ENCODE measurements at places on chromosomes 2 and 18.

DNA sequence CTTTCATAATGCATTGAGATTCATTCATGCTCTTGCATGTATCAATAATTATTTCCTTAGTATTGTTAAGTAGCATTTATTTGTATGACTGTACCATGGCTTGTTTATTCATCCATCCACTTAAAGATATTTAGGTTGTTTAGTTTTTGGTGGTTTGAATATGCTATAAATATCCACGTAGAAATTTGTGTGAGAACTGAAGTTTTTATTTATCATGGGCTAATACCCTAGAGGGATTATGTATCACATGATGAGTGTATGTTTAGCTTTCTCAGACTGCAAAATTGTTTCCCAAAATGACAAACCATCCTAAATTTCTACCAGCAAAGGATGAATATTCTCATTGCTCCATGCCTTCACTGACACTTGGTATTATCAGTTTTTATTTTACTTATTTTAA lies 55.2 kb downstream of the CSRNP3 start:
- DNase-seq: no peak

- no peak for DNase-seq
Measured at GRCh38 chr2:237411683-237412423, 2.1 kb downstream of the COL6A3 start.

DNA sequence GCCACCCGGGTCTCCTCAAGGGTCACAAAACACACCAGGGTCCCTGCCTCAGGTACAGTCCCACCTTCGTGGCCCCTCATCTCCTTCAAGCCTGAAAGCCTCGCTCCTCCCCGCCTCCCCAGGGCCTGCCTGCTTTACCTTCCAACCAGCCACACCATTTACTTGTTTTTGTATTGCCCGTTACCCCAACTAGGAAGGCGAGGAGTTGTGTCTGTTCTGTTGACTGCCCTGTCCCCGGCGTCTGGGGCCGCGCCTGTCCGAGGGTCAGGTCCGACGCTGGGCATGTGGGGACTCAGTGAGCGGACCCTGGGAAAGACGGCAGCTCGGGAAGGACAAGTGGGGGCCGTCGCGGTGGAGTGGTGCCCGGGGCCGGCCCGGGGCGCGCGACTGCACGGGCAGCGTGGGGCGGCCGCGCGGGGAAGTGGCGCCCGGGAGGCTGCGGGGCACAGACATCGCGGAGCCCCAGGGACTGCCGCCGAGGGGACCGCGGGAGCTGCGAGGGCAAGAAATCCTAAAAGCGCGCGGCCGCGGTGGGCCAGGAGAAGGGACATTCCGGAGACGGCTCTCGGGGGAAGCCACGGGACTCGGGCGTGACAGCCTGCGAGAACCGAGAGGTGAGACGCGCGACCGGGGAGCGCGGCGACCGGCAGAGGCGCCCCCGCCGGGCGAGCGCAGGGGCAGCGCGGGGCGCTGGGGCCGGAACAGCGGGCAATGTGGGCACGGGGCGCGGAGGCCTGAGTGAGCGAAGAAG lies 797 bp upstream of the GRHL1 start:
- no peak for DNase-seq

- no peak for DNase-seq
Measured at GRCh38 chr2:55618275-55619055, 1.0 kb upstream of the PPP4R3B start.

DNA sequence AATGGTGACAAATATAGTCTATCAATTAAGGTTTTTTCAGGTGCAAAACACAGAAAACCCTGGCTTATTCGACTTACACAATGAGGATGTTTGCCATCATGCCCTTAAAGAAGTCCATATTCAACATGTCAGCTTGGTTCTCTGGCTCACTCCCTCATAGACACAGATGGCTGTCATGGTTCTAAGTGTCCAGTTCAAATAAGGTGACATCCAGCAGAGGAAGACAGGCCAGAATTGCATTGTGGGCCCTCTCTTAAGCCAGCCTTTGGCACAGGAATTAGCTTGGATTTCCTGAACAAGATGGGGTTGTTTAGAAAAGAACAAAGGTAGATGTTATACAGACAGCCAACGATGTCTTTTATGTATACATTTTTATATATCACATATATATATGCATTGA lies 18.7 kb upstream of the SLC1A4 start:
- no peak for DNase-seq

- no peak for DNase-seq
Measured at GRCh38 chr2:130835766-130836015, 1.0 kb upstream of the ARHGEF4 start.

- no peak for DNase-seq
Measured at GRCh38 chr2:145644820-145645302, 1124.9 kb upstream of the ZEB2 start.

DNA sequence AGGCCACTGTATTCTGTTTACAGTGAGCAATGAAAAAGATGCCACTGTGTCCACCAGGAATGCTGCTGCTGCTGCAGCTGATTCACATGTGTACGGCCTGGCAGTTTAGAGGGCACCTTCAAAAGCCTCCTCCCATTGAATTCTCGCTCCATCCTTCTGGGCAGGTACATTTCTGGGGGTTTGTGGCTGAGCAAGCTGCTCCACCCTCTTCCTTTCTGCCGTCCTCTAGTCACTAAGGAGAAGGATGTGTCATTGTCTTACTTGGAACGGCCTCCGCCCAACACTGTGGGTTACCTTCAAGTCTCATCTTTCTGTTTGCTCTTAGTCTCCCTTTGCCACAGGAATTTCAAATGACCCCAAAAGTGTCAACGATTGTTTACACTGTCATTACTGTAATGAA lies 182.0 kb downstream of the ZBTB7C start:
- no peak for DNase-seq

GRCh38 chr2:196113061-196113974 lies 44.7 kb upstream of the DNAH7 start:
- DNase-seq: no peak

GRCh38 chr2:241265506-241265905 lies 50.0 kb downstream of the HDLBP start:
- no peak for DNase-seq

DNA sequence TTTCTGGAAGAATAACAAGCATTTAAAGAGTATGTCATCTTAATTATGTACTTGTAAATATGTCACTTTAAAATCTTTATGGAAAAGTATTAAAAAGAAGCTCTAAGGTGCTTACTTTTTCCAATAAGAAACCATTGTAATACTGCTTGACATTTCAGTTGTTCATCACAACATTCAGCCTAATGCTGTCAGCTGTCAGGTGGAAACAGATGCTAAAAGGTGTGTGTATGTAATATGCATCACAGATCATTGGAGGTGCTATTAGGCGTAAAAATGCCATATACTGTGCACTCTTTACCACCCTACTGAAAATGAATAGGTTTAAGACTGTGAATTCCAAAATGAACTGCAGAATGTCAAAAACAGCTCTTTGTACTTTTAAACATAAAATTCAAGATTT lies 40.3 kb downstream of the METTL8 start:
- no peak for DNase-seq

DNA sequence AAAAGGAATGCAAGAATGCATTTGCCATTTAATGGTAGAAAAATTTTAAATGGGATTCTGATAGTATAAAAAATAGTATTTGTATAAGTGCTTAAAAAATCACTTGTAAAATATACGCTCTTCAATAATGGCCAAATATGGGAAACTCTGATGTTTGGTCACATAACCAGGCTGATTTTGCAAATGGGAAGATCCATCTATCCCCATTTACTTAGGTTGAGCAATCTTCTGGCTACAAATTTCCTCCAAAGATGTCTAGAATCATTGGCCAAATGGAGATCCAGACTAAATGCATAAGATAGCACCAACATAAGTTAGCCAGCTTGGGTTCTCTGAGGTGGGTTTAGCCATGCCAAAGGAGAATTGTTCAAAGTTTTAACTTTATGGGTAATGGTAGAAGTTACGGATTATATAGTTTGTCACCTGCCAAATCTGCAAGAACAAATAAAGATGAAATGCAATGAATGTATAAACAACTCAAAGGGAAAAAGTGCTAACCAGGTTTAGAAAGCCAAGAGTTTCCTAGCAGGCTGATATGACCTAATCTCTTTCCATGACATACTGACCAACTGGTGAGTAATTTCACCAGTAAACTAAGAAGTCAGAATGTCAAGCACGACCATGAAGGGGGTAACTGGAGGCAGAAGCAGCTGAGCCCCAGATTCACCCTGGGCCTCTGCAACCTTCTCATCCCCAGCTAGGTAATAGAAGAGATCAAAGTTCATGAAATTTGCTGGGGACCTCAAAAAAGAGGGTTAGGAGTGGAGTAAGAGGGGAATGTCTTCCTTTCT lies 10.0 kb downstream of the RHOB start:
- no peak for DNase-seq

- no peak for DNase-seq
Measured at GRCh38 chr18:3874581-3874980, 424.6 kb downstream of the TGIF1 start.

DNA sequence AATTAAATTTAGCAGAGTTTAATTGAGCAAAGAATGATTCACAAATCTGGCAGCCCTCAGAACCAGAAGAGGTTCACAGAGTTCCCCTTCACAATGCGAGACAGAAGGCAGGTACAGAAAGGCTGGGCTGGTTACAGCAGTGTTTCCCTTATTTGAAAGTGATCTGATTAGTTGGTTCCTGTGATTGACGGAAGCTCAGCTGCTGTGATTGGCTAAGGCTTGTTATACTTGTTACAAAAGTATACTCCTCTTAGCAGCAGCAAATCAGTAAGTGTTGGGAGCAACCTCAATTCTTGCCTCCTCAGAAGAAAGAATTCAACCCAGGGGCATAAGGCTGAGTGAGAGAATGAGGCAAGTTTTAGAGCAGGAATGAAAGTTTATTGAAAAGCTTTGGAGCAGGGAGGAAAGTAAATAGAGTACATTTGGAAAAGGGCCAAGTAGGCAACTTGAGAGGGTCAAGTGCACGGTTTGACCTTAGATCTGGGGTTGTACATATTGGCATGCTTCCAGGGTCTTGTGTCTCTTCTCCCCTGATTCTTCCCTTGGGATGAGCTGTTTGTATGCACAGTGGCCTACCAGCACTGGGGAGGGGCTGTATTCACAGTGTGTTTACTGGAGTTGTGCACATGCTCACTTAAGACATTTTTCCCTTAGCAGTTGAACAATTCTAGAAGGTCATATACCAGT lies 431.8 kb upstream of the RAB12 start:
- DNase-seq: no peak

DNA sequence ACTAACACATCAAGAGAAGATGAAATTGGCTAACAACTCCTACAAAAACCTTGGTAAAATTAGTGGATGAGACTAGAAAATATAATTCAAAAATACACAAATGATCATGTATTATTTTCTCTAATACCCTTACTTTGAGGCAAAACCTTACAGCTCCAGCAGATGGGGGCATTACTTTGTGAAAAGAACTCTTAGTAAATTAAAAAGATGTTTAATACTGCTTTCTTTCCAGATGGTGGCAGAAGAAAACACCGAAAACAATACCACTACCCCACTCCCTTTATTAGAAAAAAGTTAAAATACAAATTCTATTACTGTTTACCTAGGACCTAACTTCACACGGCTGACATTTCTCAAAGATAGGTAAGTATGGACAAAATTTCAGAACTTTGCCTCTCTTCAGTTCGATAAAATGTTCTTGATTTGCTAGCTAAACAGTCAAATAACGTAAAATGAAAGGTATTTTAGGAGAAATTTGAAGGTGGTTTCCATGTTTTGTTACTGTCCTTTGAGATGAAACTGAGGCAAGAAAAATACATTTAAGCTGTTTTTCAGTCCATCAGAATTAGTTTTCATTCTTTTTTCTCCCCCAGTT lies 30.6 kb downstream of the ORC4 start:
- DNase-seq: no peak

GRCh38 chr2:2172516-2172915 lies 158.6 kb downstream of the MYT1L start:
- no peak for DNase-seq

All from suprapubic skin (tissue), 4 donors.